Naive B cell (primary cell): ENCODE measurements at places on chromosomes 11 and 22. TPM values are rescaled to one million over a fixed set of nuclear protein-coding genes. Genes with fewer than 3 reads are reported as not detected.
A peak's percentile ranks its signal among the peaks of the same experiment; 100 is the strongest.

GRCh38 chr11:21615955-21616371 lies 576.9 kb upstream of the ANO5 start:
- no peaks in the 10 kb centered on the region for H3K27me3 ChIP-seq
- H3K4me3 ChIP-seq = no peak overlapping the region
- no peaks in the 10 kb centered on the region for H3K4me1 ChIP-seq
- H3K27ac ChIP-seq = no peak overlapping the region
- DNase-seq = no peak
- no peaks in the 10 kb centered on the region for H3K36me3 ChIP-seq

GRCh38 chr11:30594646-30595411 lies 8.7 kb upstream of the MPPED2 start:
- H3K4me3 ChIP-seq = no peak overlapping the region
- DNase-seq = no peak
- H3K27me3 ChIP-seq = peaks cover 9% of the 10 kb centered on the region
- no peak overlapping the region for H3K27ac ChIP-seq
- no peaks in the 10 kb centered on the region for H3K36me3 ChIP-seq

DNA sequence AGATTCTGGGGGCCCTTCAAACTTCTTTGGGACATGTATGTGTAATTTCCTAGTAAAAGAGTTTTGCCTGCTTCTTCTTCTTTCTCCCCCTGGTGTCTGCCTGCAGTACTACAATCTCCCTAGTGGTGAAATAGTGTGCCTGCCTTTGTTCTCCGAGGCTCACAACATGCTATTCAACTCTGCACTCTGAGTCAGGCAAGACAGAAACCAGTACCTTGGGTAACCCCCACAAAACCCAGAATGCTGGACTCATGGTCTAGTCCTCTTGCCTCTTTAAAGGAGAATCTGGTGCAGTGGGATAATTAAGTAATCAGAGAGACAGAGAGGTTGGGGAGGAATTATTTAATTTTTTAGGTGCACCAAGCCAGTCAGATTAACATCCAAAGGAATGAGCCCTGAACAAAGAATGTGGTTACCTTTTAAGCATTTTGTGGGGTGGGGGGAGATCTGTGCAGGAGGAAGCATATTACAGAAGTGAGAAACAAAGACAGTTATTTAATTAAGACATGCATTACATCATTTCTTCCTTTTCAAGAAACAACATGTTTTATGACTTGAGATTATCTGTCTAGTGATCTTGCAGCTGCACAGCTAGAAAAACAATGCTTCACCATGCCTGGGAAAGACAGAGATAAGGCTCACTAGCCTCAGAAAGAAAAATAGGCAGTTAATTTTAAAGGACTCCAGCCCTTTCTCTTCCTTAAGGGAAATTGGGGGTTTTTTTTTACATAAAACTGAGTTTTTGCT lies 11.0 kb upstream of the MS4A6A start:
- H3K27ac ChIP-seq = peak overlapping the region; percentile 91
- no peaks in the 10 kb centered on the region for H3K27me3 ChIP-seq
- DNase-seq = peak; percentile 43
- H3K4me1 ChIP-seq = peaks cover 14% of the 10 kb centered on the region
- H3K4me3 ChIP-seq = peak overlapping the region; percentile 10
- H3K36me3 ChIP-seq = peaks cover 17% of the 10 kb centered on the region

The OPCML gene
- not detected for polyA plus RNA-seq

DNA sequence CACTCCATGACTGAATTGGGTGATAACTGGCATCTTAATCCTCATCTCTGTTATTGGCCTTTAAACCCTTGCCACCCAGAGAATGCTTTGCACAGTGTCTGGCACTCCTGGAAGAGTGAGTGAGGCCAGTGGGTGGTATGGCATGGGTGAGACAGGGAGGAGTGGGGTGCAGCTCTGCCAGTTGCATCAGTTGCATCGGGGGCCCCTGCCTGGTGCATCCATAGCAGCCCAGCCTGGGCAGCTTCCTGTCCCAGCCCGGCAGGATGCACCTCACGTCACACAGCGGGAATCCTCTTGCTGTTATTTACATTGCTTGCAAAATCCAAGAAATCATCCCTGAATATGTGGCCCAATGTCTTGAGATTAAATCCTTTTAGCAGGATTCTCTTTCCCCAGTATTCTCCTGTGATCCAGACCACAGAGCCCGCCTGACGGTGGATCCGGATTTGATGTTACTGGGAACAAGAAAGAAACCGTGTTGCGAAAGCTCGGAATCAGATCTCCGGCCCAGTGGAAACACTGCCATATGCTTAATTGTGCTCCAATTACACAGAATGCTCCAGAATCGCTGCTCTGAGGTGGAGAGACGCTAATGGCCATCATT lies 37.6 kb upstream of the MN1 start:
- no peaks in the 10 kb centered on the region for H3K4me1 ChIP-seq
- no peak overlapping the region for H3K27ac ChIP-seq
- no peak for DNase-seq
- no peak overlapping the region for H3K4me3 ChIP-seq

GRCh38 chr11:76269247-76269646 lies 62.9 kb upstream of the WNT11 start:
- no peak overlapping the region for H3K4me3 ChIP-seq
- no peaks in the 10 kb centered on the region for H3K27me3 ChIP-seq

GRCh38 chr11:38345286-38345685 lies 1747.2 kb upstream of the RAG2 start:
- no peaks in the 10 kb centered on the region for H3K36me3 ChIP-seq
- no peaks in the 10 kb centered on the region for H3K27me3 ChIP-seq
- no peak for DNase-seq
- H3K27ac ChIP-seq = no peak overlapping the region
- no peaks in the 10 kb centered on the region for H3K4me1 ChIP-seq

- peaks cover 7% of the 10 kb centered on the region for H3K36me3 ChIP-seq
- H3K4me1 ChIP-seq = no peaks in the 10 kb centered on the region
- DNase-seq = no peak
- no peak overlapping the region for H3K27ac ChIP-seq
These were observed 3.8 kb upstream of the PKP3 start for GRCh38 chr11:390175-390574.

DNA sequence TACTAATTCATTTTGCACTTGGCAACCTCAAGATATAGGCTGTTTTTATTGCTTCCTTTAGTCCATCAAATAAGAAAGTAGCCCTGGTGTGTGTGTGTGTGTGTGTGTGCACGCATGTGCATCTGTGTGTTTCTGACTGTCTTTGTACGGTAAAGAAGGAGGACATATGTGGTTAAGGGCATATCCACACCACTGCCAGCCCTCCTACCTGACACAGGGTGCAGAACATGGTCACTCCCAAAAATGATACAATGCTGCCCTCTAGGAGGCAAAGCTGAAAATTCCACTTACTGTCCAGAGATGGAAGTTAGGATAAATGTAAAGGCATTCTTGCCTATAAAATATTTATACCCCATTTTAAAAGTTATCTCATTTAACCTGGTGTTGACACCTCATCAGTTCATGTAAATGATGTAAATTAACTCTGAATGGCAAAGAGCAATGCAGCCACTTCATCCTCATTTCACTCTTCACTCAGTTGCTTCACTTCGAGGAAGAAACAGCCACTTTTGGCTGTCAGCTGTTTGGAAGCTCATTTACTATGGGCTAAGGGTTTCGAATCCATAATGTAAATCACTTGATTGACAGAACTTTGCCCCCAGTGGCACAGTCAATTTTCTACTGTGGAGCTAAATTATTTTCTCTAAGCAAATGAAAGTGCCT lies 83.1 kb upstream of the MTNR1B start:
- H3K4me3 ChIP-seq = no peak overlapping the region
- no peak for DNase-seq
- H3K27me3 ChIP-seq = no peaks in the 10 kb centered on the region
- H3K4me1 ChIP-seq = no peaks in the 10 kb centered on the region

DNA sequence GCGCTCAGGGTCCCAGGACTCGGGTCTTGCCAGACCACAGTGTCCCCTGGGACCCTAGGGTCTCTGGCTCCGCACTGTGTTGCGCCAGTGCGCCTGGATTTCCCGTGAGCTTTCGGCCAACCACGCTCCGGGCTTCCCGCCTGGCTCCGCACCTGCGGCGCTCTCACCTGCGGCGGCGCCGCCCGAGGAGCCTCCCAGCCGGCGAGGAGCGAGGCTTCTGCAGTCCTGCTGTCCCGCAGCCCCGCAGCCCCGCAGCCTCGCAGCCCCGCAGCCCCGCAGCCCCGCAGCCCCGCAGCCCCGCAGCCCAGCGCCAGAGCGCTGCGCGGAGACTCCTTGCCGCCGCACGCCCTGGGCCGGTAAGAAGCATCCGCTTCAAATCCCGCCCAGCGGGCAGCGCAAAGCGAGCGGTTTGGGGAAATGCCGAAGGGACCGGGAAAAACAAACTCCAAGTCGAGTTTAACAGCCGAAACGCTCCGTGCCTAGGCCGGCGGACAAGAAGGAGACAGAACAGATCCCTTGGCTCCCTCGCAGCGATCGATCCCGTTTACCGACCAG lies 939 bp downstream of the ALX4 start:
- no peak for DNase-seq
- peaks cover 84% of the 10 kb centered on the region for H3K27me3 ChIP-seq
- peaks cover 55% of the 10 kb centered on the region for H3K4me1 ChIP-seq

The H19 gene
- not detected for polyA plus RNA-seq

GRCh38 chr11:123702139-123702538 lies 39.3 kb downstream of the ZNF202 start:
- peaks cover 29% of the 10 kb centered on the region for H3K27me3 ChIP-seq
- no peak overlapping the region for H3K27ac ChIP-seq
- peaks cover 8% of the 10 kb centered on the region for H3K4me1 ChIP-seq
- H3K36me3 ChIP-seq = no peaks in the 10 kb centered on the region

GRCh38 chr11:37710031-37710430 lies 1112.0 kb upstream of the RAG2 start:
- H3K27ac ChIP-seq = no peak overlapping the region
- no peaks in the 10 kb centered on the region for H3K36me3 ChIP-seq
- H3K4me1 ChIP-seq = no peaks in the 10 kb centered on the region
- H3K27me3 ChIP-seq = no peaks in the 10 kb centered on the region

- no peak overlapping the region for H3K4me3 ChIP-seq
- peaks cover 67% of the 10 kb centered on the region for H3K27me3 ChIP-seq
- H3K36me3 ChIP-seq = no peaks in the 10 kb centered on the region
- peaks cover 8% of the 10 kb centered on the region for H3K4me1 ChIP-seq
- no peak for DNase-seq
These were observed 31.6 kb downstream of the CTTN start for GRCh38 chr11:70429724-70430521.

GRCh38 chr11:11309906-11310305 lies 43.1 kb downstream of the CSNK2A3 start:
- no peak overlapping the region for H3K27ac ChIP-seq
- peaks cover 17% of the 10 kb centered on the region for H3K27me3 ChIP-seq
- H3K4me3 ChIP-seq = no peak overlapping the region
- H3K36me3 ChIP-seq = peaks cover 11% of the 10 kb centered on the region

DNA sequence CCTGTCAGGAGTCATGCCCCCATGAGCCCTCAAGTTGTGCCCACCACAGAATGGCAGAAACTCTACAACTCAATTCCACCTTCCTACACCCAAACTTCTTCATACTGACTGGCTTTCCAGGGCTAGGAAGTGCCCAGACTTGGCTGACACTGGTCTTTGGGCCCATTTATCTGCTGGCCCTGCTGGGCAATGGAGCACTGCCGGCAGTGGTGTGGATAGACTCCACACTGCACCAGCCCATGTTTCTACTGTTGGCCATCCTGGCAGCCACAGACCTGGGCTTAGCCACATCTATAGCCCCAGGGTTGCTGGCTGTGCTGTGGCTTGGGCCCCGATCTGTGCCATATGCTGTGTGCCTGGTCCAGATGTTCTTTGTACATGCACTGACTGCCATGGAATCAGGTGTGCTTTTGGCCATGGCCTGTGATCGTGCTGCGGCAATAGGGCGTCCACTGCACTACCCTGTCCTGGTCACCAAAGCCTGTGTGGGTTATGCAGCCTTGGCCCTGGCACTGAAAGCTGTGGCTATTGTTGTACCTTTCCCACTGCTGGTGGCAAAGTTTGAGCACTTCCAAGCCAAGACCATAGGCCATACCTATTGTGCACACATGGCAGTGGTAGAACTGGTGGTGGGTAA lies at the start of gene OR52W1:
OR52W1 (plus strand) TSS at position 51 of the 637 bp plus-strand sequence; CDS start at position 51, 0 bp downstream.
- no peaks in the 10 kb centered on the region for H3K36me3 ChIP-seq
- DNase-seq = no peak
- peaks cover 12% of the 10 kb centered on the region for H3K4me1 ChIP-seq
- H3K27me3 ChIP-seq = no peaks in the 10 kb centered on the region
- peak within 1 kb of the TSS; percentile 34 for H3K27ac ChIP-seq
- no peak within 1 kb of the TSS for H3K4me3 ChIP-seq

The OR5P2 gene
- polyA plus RNA-seq = not detected

The TNNI2 gene
- 8.0 TPM for polyA plus RNA-seq

- H3K4me3 ChIP-seq = no peak overlapping the region
- H3K27me3 ChIP-seq = peaks cover 11% of the 10 kb centered on the region
- peaks cover 8% of the 10 kb centered on the region for H3K36me3 ChIP-seq
- no peak overlapping the region for H3K27ac ChIP-seq
These were observed 242.3 kb upstream of the B3GAT1 start for GRCh38 chr11:134654161-134654915.

DNA sequence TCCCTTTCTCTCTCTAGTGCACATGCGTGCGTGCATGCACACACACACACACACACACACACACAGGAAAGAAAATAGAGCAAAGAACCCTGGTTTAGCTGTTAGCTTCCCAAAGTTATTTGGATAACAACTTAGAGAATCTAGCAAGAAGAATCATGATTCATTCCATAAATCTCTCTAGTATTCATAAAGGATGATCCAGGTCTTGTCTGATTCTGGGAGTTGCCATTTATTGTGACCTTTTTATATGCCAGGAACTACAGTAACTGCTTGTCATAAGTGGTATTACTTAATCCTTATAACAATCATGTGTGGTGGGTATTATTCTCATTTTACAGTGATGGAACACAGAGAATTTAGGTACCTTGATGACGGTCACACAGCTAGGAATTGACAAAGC lies 141.5 kb upstream of the MTMR2 start:
- no peaks in the 10 kb centered on the region for H3K27me3 ChIP-seq
- H3K4me1 ChIP-seq = peaks cover 20% of the 10 kb centered on the region
- no peak overlapping the region for H3K4me3 ChIP-seq
- no peak for DNase-seq

DNA sequence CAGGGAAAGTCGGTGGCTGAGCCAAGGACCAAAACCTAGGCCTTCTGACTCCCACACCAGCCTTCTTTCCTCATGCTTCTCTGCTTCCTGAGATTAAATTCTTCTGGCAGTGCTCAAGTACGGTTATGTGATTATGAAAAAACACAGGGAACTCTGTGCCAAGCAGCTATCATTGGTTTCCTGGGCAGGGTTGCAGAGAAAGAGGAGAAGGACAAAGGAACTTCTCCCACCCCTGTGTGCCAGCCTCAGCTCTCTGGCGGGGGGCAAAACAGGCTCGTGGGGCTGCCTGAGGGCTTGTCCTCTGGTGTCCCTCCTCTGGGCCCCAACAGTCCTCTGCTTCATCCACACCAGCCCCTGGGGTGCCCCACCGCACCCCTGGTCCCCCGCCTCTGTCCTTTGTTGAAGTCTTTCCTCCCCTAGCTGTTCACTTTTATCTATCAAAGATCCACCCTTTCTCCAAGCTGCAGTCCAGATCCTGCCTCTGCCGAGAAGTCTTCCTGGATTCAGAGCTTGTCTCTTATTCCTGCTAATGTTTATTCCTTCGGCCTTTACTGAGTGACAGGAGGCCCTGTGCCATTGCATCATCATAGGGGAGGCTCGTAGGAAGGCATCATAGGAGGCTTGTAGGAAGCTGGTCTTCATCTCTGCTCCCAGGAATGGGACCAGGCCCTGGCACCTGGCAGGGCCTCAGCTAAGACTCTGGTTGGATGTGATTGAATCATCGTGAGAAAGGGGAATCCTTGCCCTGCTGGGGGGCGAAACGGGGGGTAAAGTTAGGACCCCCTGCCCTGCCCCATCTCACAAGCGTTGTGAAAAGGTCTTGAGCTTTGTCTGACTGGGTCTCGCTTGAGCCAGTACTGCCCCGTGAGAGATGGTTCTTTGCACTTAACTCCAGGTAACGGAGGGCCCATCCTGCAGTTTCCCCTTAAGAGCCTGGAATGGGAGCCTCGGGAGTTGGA lies 11.5 kb upstream of the FTH1 start:
- no peaks in the 10 kb centered on the region for H3K36me3 ChIP-seq
- peaks cover 6% of the 10 kb centered on the region for H3K4me1 ChIP-seq
- H3K27me3 ChIP-seq = no peaks in the 10 kb centered on the region
- peak overlapping the region; percentile 90 for H3K27ac ChIP-seq
- no peak for DNase-seq

The PNPLA3 gene
- not detected for polyA plus RNA-seq
